ENCODE measurements at places on chromosomes 1 and 21. TPM values are rescaled to one million over a fixed set of nuclear protein-coding genes. Genes with fewer than 3 reads are reported as not detected.

DNA sequence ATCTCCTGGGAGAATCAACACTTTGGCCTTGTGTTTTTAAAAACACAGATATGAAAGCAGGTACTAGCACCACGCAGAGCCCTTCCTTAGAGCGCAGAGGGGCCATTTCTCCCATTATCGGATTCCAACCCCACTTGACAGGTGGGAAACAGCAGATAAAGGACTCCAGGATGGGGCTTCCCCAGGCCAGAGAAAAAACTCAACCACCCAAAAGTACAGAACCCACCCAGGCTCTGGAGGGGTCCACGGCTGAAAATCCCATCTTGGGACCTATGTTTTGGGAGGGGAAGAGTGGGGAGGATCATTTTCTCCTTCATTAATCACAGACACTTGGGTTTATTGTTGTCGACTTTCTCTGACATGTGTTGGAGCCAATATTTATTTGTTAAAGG is 27.1 kb upstream of the COL18A1 start:
- DNase-seq: no peak

- DNase-seq: no peak
Measured at GRCh38 chr1:9319789-9320519, 27.3 kb downstream of the SPSB1 start.

DNA sequence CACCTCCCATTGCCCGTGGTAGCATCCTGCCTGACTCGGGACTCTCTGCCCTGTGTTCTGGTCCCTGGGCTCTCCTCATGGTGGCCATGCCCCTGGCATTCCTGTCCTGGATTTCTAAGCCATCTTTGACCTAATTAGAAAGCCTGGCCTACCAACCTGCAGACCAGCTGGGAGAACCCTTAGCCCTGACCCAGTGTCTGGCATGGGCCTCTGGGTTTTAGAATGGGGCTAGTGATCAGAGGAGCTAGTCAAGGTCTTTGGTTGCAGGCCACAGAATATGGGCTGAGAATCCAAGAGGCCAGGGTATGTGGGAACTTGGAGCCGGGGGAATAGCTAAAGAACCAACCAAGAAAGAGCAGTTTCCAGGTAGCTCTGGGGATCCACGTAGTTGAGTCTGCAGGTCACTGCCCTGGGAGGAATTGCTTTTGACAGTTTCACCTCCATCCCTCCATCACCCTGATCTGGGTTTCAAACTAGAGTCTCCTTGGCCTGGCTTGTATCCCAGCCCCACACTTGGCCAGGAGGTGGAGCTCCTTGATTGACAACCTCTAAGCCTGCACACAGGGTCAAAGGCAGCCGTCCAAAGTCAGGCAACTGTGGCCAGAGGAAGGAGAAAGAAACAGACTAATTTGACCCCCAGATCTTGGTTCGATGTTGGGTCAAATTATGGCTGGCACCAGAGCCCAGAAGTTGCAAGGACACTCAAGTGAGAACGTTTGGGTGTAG is 54.7 kb upstream of the ABCG1 start:
- DNase-seq: peak; percentile 58

GRCh38 chr1:87437663-87438295 is 109.1 kb downstream of the LMO4 start:
- no peak for DNase-seq

DNA sequence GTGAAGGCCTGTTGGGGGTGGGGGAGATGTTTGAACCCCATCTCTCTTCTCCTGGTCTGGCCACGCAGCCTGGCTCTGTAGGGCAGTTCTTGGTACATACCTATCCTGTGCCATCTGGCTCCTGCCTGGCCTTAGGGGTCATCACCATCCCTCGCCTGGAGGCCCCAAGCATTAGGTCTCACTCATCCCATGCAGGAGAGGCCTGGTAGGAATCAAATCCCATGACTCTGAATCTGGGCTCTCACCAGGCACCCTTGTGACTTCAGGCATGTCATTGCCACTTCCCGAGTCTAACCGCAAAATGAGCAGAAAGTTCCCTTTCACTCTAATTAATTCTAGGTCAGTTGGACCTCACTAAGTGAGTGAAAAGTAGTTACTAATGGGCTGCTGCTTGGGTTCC is 37.2 kb downstream of the ETNK2 start:
- no peak for DNase-seq

- DNase-seq: no peak
Measured at GRCh38 chr1:17765444-17766411, 10.6 kb downstream of the ACTL8 start.

- no peak for DNase-seq
Measured at GRCh38 chr21:38798481-38798882, 7.2 kb upstream of the ETS2 start.

Gene KCNQ4
- polyA plus RNA-seq: not detected

Gene NGF
- not detected for polyA plus RNA-seq

Gene IL10
- 0.34 TPM for polyA plus RNA-seq
